NCI-H2081 (cell line): ENCODE measurements at places on chromosomes 12 and 14.
A peak's percentile ranks its signal among the peaks of the same experiment; 100 is the strongest.

GRCh38 chr12:739349-739748 lies 13.0 kb upstream of the WNK1 start:
- no peak for DNase-seq

DNA sequence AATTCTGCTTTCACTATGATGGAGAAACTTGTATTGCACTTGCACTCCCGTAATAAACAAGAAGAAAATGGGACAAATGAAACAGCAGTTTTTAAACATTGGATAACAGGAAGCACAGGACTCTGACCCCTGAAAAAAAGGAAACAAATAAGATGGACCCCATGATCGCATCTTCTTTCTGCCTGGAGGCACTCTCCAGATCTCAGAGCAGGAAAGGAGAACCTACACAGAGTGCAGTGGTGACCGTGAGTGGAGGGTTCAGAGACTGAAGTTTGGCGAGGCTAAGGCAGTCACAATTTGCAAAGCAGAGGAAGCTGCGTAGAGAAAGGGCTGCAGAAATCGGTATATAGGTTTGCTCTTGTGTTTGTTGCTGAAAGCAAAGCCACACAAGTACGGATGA lies 6.1 kb upstream of the FGF6 start:
- DNase-seq, result no peak

GRCh38 chr12:116159175-116159574 lies 118.3 kb downstream of the MED13L start:
- DNase-seq, result no peak

GRCh38 chr12:38528527-38528926 lies 212.0 kb downstream of the ALG10B start:
- no peak for DNase-seq

GRCh38 chr12:86712425-86712843 lies 456.2 kb upstream of the MGAT4C start:
- DNase-seq, result no peak

GRCh38 chr12:113955109-113955970 lies 10.8 kb downstream of the RBM19 start:
- no peak for DNase-seq

- DNase-seq, result no peak
Observed at GRCh38 chr12:63821781-63822251, 22.7 kb upstream of the SRGAP1 start.

- DNase-seq, result no peak
Observed at GRCh38 chr12:12613344-12613743, 1.7 kb downstream of the CREBL2 start.

GRCh38 chr12:127150028-127150427 lies 1116.9 kb upstream of the TMEM132C start:
- DNase-seq, result no peak

- DNase-seq, result no peak
Observed at GRCh38 chr14:90345239-90345557, 13.5 kb upstream of the NRDE2 start.

- no peak for DNase-seq
Observed at GRCh38 chr12:69994724-69995173, 169.7 kb downstream of the MYRFL start.

GRCh38 chr12:116389990-116390389 lies 112.5 kb upstream of the MED13L start:
- DNase-seq, result no peak

- no peak for DNase-seq
Observed at GRCh38 chr14:38171197-38171596, 36.5 kb upstream of the SSTR1 start.

DNA sequence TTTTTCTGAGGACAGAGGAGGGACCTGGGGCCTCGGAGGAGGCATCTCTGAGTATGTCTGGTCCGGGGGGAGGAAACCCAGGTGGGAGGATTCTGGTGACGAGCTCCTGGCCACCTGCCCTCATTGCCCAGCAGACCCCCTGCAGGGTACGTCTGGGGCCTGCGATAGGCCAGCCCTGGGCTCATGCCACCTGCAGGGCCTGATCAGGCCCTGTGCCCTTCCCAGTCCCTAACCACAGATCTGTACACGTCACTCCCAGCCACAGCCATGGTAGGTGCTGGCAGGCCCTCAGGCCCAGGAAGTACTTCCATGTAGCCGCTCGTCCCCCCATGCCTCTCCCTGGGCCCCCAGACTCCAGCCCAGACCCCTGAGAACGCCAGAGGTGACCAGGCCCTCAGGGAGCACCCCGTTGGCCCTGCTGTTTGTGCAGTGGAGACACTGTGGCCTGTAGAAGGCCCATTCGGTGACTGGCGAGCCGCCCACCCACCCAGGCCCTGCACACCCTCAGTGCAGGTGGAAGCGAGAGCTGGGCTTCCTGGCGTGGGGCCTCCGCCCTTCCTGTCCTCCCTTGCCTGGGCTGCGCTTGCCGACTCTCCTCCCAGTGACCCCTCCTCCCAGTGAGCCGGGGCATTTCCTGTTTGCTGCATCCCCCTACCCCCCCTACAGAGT lies 5.7 kb downstream of the INF2 start:
- peak; percentile 46 for DNase-seq

DNA sequence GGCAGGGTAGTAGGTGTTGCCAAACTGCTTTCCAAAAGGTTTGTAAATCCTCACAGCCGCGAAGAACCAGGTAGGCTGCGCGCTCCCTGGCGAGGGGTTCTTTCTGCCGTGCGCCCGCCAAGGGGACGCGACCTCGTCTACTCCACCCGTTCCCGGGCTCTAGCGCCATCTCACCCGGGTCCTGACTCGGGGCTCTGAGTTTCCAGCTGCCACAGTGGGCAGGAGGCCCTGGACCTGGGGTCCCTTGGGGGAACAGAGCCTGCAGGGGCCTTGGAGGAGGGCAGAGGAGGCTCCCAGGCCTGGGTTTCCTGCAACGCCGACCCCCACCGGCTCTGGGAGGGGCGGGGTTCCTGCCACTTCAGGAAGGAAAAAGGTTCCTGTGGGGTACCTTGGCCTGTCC lies 706 bp downstream of the ANHX start:
- DNase-seq, result no peak

- no peak for DNase-seq
Observed at GRCh38 chr12:108712925-108713203, 18.5 kb downstream of the CORO1C start.

- no peak for DNase-seq
Observed at GRCh38 chr14:34060651-34060999, 109.8 kb upstream of the EGLN3 start.

- DNase-seq, result no peak
Observed at GRCh38 chr14:105853907-105854599, 327.7 kb downstream of the TMEM121 start.

DNA sequence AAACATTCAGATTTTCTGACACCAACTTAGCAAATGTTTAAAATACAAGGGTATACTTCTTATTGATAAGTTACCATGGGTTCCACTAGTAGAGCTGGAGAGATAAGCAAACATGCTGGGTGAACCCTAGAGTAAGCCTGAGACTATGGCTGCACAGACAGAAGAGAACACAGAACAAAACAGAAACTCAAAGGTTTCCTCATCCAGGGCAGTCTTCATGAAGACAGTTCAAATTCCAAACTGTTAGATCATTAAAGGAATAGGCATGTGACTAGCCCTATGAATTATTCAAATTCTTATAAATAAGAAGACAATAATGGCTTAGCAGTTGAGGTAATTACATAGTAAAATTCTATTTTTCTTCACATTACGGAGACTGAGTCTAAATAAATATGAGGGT lies 28.1 kb downstream of the BTBD7 start:
- DNase-seq, result no peak

- no peak for DNase-seq
Observed at GRCh38 chr12:51322452-51322851, 1.5 kb downstream of the BIN2 start.

DNA sequence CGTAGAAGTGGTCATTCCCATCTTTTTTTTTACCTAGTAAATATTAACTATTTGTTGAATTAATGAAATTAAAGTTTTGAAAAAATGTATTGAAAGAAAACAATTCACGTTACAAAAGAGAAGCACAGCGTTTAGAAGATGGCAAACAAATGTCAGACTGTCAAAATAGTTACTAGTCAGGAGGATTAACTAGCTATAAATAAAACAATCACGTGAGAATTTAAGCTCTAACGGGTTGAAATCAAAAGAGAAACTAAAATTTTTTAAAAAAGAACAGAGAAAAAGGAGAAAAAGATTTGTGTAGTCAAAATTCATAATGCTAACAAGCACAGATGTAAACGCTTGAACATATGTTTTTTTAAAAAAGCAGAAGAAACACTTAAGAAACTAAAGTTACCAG lies 26.4 kb downstream of the DDHD1 start:
- no peak for DNase-seq
